ENCODE measurements at places on chromosomes 12 and 14.

- no peak for DNase-seq
Measured at GRCh38 chr12:31804185-31804504, 75.3 kb upstream of the AMN1 start.

DNA sequence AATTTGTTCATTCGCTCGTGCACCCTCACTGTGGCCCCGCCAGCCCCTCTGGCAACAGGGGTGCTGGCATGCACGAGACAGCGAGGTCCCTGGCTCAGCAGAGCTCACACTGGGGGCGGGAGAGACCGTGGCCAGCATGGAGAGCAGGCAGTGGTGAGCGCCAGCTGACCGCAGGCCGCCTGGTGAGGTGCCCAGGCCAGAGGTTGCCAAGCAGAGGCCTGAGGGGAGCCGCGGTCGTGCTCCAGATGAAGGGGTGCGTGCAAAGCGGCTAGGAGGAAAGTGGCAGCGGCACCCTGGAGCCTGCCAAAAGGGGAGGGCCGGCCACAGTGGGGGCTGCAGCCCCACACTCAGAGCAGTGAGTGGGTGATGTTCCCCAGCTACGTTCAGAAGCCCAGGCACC, 56.1 kb downstream of the CDC42BPB start:
- no peak for DNase-seq

DNA sequence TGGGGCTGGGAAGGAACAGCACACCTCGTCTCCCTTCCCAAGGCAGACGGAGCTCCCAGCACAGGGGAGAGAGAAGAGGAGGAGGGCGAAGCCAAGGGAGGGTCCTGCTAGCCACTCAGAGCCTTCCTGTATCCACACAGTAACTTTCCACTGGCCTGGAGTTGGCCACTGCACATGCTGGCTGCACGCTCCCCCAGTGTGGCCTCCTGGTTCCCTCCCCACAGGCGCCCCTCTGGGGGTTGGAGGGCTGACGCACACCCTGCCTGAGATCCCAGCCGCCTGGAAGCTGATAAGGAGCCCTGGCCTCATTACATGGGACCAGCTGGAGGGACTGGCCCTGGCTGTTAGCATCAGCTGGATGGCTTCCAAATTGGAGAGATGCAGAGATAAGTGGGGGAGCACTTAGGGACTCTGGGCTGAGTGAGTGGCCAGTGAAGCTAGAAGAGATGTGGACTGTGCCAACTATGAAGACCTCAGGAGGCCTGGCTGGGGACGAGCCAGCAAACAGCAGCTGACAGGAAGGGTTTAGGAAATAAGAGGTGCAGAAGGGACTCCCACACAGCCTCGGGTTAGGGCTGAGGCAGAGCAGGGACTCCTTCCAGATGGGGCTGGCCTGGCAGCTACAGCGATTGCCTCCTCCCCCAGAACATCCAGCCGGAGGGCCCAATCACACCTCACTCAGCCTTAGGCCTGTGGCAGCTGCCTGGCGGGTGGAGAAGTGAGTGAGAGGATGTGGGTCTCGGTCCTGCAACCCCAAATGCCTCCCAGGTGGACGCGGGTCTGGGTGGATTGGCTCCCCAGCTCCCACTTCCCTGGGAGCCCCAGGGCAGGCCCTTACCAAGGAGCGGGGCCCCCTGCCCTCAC, 26.3 kb upstream of the BCDIN3D start:
- no peak for DNase-seq

DNA sequence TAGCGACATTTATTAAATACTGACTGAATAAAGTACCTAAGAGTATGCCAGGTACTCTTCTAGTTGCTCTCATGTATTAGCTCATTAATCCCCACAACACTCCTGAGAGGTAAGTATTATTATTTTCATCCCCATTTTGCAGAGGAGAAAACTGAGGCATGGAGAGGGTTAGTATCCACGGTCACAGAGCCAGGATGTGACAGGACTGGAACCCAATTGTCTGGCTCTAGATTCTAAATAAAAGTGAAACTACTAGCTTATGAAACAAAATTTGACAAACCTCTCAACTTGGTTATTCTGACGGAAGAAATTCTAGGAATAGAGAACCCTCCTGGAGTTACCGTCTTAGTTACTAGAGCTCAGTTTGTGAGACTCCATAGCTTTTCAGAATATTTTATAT, 112.2 kb downstream of the CHST11 start:
- no peak for DNase-seq

GRCh38 chr12:44930972-44931600, 55.0 kb upstream of the NELL2 start:
- DNase-seq: no peak

DNA sequence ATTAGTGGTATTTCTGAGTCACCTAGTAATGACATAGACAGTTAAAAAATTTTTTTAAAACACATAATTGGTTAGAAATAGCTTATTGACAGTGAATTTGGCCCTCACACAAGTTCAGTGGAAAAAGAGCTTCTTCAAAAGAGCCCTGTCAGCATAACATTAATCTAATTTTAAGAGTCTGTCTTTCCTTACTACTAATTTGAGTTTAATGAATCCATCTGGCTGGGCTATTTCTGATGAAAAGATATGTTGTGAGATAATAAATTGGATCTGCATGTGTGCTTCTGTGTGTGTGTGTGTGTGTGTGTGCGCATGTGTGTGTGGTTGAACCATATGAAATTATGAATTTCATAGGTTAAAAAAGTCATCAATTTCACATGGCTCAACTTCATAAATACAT, 1045.2 kb downstream of the FLRT2 start:
- no peak for DNase-seq

DNA sequence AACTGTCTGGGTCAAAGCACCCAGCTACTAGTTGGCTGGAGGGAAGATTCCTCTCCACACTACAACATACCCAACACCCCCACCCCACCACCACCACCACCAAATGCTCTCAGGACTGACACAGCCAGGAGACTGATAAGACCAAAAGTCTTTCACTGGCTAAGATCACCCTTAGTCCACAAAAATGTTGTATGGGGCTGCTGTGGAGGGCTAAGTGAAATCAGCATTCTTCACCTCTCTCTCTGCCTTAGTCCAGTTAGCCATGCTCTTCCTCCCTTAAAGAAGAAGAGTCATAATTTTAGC, 106.2 kb downstream of the NUAK1 start:
- no peak for DNase-seq

GRCh38 chr14:69432364-69432763, 33.9 kb downstream of the SLC39A9 start:
- DNase-seq: no peak

DNA sequence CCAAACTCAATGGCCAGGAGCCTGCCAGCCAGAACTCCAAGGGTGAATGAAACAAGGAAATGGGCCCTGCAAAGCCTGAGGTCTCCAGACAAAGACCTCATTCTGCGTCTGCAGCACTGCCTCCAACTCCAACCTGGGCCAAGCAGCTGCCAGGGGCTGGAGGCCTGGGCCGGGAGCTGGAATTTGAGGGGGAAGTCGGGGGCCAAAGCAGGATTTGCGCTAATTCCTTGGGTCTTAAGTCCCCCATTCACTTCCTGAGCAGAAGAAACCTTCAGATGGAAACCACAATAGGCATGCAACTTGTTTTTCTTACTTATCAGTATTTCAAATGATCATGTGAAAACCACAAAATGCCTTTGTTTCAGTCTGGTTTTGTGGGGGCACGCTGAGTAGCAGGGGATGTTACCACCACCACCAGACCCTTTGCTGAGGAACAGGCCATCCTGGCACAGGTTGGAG, 23.0 kb upstream of the TC2N start:
- no peak for DNase-seq

DNA sequence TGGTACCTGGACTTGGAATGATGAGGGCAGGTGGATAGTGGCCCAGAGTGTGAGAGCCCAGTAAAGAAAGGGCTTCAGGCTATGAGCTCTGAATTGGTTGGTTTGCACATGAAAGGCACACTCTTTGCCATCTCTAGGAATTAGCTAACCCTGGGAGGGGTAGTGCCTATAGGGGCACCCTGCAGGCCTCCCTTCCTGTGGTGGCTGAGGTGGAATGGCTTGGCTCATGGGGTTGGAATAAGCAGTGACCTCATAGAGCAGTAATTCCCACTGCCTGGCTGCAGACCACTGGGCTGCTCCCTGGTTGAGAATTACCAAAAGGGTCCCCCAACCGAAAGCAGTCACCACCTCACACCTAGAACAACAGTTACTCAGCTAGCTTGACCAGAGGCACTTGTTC, 42.7 kb downstream of the ASCL4 start:
- DNase-seq: no peak

DNA sequence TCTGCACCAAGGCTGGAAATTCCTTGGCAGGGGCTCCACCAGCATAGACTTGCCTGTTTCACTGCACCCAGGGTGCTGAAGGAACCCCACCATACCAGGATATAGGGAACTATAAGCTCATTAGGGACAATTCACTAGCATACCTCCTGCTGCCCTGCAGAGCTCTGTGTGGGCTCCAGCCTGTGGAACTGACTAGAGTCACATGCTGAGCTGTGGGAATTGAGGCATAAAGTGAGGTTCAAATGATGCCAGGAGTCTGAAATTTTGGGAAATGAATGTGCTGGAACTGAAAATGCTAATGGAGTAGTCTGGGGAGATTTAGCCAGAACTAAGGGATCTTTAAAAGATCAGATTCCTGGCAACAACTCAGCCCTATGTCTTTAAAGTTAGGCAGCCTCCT, 7.3 kb upstream of the EMP1 start:
- DNase-seq: no peak

GRCh38 chr12:4643747-4644146, 5.1 kb downstream of the AKAP3 start:
- no peak for DNase-seq

- no peak for DNase-seq
Measured at GRCh38 chr12:57940052-57940914, 1.1 kb upstream of the ATP23 start.

- no peak for DNase-seq
Measured at GRCh38 chr12:65832217-65832616, 7.9 kb downstream of the HMGA2 start.

DNA sequence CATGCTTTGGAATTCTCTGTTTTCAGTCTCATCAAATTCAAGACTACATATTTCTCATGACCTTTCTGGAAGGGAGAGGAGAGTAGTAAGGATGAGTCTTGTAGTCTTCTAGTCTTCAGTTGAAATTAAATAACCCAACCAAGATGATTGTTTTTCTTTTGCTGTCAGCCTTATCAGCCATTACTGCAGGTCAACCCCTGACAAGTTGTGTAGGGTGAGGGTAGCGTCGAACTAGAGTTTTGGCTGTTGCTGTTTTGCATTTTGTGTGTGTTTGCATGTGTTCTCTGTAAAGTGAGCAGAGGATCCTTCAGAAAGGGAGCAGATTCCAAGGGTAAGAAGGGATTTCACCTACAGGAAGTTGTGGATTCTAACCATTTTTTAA, 28.4 kb downstream of the DIP2B start:
- no peak for DNase-seq

DNA sequence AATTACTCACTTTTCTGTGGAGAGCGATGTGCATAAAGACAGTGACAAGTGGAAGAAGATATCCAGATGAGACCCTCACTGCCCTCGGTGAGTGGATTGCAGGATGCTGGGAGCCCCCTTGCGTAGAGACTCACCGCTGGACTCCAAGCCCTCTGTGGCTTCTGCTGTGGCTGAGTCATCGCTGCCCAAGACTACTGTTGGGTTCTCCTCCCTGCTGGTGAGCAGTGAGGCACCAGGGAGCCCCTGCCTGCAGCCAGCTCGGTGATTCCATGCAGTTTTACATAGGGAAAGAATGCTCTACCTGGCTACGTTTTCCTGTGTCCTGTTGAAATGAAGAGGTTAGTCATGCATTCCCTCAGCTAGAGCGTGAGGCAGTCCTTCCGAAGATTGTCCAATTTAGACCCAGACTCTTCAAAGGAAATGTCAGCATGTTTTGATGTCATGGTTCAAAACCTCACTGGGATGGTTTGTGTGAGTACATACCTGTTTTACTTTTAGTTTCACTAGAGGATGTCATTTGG, 28.2 kb downstream of the TRAF3 start:
- no peak for DNase-seq

- DNase-seq: no peak
Measured at GRCh38 chr12:59031313-59031712, 111.0 kb upstream of the LRIG3 start.

- DNase-seq: no peak
Measured at GRCh38 chr12:59357811-59358210, 238.0 kb upstream of the SLC16A7 start.

DNA sequence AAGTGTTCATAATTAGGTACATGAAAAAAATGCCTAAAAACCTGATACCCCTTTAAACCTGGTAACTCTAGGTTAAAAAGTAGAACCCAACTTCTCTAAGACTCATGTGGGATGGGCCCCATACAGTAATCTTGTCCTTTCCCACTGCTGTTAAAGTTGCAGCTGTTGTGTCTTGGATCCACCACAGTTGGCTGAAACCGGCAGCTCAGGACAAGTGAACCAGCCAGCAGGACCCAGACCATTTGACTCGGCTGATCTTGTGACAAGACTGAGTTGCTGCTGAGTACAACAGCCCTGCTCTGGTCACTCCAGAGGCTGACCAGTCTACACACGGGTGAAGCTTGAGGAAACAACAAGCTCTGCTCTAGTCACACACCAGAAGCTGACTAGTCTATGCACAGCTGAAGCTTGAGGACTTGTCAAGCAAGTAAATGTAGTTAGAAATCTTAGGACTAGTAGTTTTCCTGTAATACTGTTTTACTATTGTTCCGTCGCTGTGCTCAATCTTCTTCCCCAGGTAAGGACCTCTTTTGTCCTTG, 60.6 kb downstream of the DHRS2 start:
- DNase-seq: no peak

DNA sequence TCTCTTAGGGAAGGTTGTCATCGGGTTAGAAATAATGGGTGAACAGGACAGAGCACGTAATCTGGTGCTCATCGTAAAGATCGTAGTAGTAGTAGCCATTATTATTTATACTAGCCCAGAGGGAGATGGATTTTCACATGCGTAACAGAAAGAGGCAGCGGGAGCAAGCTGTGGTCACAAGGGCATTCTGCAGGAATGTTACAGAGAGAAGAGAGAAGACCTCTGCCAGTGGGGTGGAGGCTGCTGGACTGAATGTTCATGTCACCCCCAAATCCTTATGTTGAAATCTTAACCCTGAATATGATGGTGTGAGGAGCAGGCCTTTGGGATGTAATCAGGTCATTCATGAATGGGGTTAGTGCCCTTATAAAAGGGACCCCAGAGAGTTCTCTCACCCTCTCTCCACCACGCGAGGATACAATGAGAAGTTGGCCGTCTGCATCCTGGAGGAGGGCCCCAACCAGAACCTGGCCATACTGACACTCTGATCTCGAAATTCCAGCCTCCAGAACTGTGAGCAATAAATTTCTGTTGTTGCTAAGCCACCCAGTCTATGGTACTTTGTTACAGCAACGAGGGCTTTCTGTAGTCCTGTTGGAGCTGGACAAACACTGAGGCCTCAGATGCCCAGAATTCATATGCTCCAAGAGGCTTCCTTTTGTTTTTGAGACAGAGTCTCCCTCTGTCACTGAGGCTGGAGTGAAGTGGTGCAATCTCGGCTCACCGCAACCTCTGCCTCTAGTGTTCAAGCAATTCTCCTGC, 131.2 kb upstream of the MED13L start:
- no peak for DNase-seq

DNA sequence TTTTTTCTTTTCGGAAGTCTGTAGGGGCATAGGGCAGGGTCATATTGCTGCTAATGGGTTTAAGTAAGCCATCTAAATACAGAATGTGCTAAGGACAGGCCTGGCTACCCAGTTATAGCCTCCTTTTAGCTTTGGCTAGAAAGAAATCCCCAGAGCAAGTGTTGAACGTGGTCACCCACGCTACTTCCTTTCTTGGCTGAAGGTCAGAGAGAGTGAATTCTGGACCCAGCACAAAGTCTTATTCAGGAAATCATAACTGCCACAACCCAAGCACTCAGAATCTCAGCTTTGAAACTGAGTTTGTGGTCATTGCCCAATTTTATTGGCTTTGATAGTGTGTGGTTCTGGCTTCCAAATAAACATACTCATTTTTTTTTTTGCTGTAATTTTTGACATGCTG, 542.1 kb upstream of the ATP2B1 start:
- no peak for DNase-seq

Data from HAP-1 (cell line).